Epithelial cell of proximal tubule (primary cell): ENCODE measurements at places on chromosomes 1 and 21.

GRCh38 chr1:79150576-79150975 lies 144.0 kb upstream of the ADGRL4 start:
- DNase-seq, result no peak

GRCh38 chr1:157774412-157774811 lies 2.5 kb downstream of the FCRL2 start:
- DNase-seq, result no peak

DNA sequence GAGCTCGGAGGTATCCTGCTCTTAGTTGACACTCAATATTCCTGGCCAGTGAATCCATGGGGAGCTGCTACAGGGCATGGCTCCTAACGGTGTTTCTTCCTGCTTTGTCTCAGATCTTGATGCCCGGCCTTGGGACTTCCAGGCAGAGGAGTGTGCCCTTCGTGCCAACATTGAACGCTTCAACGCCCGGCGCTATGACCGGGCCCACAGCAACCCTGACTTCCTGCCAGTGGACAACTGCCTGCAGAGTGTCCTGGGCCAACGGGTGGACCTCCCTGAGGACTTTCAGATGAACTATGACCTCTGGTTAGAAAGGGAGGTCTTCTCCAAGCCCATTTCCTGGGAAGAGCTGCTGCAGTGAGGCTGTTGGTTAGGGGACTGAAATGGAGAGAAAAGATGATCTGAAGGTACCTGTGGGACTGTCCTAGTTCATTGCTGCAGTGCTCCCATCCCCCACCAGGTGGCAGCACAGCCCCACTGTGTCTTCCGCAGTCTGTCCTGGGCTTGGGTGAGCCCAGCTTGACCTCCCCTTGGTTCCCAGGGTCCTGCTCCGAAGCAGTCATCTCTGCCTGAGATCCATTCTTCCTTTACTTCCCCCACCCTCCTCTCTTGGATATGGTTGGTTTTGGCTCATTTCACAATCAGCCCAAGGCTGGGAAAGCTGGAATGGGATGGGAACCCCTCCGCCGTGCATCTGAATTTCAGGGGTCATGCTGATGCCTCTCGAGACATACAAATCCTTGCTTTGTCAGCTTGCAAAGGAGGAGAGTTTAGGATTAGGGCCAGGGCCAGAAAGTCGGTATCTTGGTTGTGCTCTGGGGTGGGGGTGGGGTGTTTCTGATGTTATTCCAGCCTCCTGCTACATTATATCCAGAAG lies 16.7 kb downstream of the ALX3 start:
- no peak for DNase-seq

DNA sequence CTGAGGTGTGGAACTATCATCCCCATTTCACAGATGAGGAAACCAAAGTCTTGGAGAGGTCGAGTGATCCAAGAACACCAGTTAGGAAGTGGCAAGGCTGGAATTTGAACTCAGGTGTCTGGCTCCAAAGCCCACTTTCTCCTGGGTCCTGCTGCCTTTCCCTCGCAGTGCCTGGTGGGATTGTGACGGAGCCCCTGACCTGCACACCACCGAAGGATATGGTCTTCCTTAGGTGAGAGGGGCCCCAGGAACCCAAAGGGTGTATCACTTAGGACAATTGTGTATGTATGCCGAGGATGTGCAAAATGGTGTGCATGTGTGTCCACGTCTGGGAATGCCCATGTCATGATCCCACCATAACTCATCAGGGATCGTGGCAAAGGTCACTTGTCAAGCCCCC lies 392.7 kb downstream of the MATN1 start:
- DNase-seq, result no peak

- DNase-seq, result no peak
Measured at GRCh38 chr1:189185097-189185496, 1292.6 kb downstream of the BRINP3 start.

GRCh38 chr1:91031081-91031480 lies 9.2 kb upstream of the ZNF644 start:
- no peak for DNase-seq

- DNase-seq, result no peak
Measured at GRCh38 chr1:97254731-97255463, 533.3 kb downstream of the PTBP2 start.

DNA sequence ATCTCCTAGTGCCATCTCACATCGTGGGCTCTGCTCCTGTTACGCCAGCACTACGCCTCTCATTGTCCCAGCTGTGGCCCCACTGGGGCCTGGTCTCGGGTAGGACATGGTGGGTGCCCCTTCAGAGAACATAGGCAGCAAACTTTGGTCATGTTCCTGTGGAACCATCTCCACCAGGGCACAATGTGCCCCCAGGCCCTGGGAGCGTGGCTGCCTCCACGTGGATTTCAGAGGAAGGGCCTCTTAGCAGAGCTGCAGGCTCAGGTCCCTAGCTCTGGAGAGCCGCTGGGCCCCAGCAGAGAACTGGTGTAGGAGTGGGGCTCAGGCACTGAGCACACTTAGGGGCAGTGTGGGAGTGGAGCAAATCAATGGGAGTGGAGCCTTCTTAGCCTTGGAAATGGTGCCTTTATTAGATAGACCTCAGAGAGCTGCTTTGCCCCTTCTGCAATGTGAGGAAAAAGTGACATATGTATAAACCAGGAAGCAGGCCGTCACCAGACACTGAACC lies 460.0 kb downstream of the NCAM2 start:
- no peak for DNase-seq

GRCh38 chr21:28675331-28676041 lies 317.2 kb downstream of the LTN1 start:
- DNase-seq, result no peak

- DNase-seq, result no peak
Measured at GRCh38 chr1:113531321-113531720, 141.0 kb downstream of the MAGI3 start.

GRCh38 chr21:31895077-31895835 lies 22.4 kb downstream of the HUNK start:
- no peak for DNase-seq
